ENCODE measurements at places on chromosomes 3 and 15.

DNA sequence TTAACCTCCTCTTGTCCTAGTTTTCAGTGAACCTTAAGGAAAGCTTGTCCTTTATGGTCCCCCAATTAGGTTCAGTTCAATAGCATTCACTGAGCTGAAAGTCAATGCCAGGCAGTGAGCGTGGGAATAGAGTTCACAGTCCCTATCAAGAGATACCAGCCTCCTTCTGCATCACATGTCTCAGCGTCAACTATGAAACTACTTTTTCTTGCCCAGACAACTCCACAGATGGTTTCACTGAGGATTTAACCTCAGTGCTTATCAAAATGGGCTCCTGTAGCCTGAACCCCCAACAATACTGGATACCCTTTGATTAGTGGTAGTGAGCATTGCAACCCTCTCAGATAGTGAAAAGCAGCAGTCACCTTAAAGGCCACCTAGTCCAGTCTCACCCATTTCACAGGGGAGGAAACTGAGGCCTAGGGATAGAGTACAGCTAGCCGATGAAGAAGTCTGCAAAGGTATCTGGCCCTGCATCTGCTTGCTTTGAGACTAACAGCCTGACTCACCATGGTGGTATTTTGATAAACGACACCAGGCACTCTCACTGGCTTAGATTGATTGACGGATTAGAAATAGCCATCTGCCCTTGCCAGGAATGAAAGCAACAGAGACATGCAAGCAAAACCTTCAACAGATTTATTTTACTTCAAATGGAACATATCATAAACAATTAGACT, 1.6 kb upstream of the UBA3 start:
- no peak for DNase-seq

DNA sequence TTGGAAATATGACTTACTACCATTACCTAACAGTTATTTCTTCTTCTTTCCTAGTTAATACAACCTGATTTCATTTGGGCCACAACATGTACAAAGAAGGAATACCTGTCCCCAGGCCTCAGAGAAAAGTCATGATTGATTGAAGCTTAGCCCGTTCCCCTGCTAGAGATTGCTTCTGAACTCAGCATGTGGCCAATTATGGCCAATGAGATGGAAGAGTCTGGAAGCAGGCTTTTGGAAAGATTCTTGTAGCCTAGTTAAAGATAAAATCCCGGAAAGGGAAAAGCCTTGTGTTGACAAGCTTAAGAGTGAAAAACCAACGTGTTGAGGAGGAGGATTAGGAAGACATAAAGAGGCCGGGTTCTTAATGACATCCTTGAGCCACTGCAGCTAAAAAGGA, 17.0 kb upstream of the TM6SF1 start:
- DNase-seq, result no peak

- DNase-seq, result no peak
Observed at GRCh38 chr15:67967871-67968431, 86.2 kb upstream of the PIAS1 start.

- DNase-seq, result no peak
Observed at GRCh38 chr3:56969851-56970250, 90.6 kb upstream of the SPATA12 start.

GRCh38 chr15:80382285-80382684, 21.9 kb upstream of the ARNT2 start:
- no peak for DNase-seq

DNA sequence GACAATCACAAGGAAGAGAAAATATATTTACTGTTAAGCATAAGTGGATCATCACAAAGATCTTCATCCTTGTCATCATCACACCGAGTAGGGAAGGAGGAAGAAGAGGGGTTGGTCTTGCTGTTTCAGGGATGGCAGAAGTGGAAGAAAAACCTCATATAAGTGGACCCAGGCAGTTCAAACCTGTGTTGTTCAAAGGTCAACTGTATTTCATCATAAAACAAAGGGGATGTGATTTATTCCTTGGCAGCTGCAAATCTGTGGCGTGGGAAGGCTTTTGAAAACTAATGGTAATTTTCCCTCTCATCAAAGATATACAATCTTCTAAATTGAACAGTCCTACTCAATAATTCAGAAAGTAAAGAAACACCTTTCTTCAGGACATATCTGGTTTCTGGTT, 129.9 kb upstream of the ABI3BP start:
- no peak for DNase-seq

DNA sequence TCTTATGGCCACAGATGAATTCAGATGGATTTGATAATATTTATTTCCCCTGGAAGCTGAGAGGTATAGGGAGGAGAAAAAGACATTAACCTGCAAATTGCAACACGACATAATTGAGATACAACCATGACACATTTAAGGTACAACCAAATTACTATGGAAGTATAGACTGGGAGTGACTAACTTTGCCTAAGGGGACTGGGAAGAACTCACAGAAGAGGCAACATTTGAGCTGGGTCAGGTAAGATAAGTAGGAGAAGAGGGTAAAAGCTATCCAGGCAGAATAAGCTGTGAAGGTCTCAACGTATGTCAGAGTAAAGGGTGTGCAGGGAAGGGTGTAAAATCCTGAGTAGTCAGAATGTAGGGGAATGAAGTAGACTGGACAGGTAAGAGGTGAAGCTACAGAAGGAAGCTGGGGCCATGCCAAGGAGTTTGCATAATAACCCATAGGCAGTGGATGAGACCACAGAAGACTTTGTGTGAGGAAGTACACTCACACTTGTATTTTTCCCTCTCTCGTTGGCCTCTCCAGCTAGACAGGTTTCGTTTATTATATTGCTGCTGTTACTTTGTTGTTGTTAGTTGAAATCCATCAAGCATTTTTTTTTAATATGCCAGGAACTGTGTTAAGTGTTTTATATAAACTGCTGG, 28.0 kb upstream of the PTX3 start:
- no peak for DNase-seq

DNA sequence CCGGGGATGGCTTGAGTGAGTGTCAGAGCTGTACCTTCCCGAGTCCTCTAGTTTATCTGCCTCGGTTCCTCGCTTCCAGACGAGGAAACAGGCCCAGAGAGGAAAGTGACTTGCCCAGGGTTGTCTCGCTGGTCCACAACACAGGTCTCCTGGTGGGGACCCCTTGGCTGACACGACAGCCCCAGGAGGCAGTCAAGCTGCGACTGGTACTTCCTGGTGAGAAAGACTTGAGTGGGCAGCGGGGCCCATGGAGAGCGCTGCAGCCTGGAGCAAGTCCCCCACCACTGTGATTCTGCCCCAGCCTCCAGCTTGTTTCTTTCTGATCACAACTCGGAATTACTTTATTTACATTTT, 600 bp upstream of the CHRNA5 start:
- no peak for DNase-seq

- DNase-seq, result no peak
Observed at GRCh38 chr3:58164906-58165821, 45.6 kb downstream of the DNASE1L3 start.

- no peak for DNase-seq
Observed at GRCh38 chr3:30501526-30501925, 104.9 kb upstream of the TGFBR2 start.

GRCh38 chr3:27712136-27713077, 9.7 kb downstream of the EOMES start:
- DNase-seq, result peak; percentile 85

DNA sequence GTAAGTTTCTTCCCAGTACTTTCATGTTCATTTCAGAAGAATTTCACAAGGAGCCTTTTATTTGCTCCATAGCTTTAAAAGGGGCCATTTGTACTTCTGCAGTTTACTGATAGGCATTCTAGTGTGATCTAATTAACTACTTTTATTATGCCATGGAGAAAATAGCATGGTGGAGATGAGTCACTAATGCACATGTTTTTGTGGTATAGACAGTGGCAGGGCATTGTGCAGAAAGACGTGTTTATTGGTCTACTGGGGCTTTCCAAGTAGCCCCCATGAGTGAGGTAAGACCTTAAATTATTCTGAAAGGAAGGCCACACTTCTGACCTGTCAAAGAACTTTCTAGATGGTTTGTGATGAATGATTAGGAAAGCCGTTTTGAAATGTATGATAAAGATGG, 810.0 kb upstream of the NR2F2 start:
- no peak for DNase-seq

GRCh38 chr3:3776607-3777006, 22.6 kb upstream of the LRRN1 start:
- no peak for DNase-seq

DNA sequence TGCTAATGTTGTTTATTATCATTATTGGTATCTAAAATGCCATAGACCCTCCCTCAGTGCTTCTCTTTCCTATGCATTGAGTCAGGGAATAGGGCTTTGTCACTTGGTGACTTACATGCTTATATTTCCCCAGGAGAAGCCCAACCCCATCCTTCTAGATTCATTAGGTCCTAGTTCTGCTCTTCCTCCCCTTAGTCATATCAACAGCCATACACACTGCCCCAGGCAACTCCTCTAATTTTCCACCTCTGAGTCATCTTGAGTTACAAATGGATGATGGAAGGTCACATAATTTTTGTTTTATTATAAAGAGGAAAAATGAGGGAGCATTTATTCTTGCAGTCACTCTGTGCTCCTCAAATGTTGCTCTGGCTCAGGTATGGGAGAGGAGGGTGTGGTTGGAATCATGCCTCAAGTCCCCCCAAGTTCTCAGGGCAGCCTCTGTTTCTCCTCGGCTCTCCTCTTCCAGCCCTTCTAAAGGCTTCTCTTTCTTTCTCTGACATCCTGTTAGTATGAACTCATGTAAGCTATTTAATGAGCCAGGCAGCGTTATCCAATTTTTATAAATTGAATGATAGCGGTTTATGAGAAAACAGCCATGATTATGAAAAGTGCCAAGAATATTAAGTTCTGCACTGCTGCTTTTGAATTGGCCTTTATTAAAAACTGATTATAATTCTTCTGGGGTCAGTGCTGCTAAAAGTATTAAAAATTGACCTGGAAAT, 45.6 kb upstream of the FSTL1 start:
- DNase-seq, result no peak

DNA sequence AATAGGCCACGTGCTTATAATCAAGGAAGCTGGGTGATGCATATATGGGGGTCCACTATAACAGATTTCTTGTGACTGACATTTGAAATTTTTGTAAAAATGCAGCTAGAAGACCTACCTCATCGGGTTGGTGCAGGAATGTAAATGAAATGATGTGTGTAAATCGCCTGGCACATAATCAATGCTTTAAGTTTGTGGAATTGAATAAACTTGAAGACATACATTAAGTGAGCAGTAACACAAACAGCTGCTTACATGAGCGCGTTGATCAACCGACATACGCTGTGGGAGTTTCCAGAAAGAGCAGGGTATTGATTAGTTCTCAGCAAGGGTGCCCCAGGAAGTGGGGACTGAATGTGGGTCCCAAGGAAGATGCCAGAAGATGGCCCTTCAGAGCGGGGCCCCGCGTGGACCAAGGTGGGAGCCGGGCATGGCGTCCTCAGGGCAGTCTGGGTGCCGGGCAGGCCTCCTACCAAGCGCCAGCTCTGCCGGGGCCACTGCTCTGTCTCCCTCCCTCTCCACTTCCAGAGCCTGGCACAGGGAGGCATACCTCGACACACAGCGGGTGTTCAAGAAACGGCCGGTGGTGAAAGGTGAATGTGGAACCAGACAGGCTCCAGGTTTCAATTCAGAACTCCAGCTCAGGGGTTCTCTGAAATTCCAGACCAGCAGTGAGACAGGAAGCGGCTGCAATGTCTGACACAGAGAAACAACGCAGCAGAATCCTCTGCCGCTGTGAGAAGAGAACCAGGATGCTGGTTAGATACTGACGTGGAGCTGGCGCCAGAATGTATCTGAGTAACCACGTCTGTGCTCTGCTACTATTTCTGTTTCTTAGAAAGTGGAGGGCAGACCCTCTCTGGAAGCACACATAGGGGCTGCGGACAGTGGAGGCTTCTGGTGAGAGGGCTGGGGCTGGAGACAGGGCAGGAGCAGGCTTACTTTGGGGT, 12.6 kb downstream of the BFSP2 start:
- DNase-seq, result no peak

GRCh38 chr3:60333710-60334109, 917.5 kb downstream of the FHIT start:
- no peak for DNase-seq

DNA sequence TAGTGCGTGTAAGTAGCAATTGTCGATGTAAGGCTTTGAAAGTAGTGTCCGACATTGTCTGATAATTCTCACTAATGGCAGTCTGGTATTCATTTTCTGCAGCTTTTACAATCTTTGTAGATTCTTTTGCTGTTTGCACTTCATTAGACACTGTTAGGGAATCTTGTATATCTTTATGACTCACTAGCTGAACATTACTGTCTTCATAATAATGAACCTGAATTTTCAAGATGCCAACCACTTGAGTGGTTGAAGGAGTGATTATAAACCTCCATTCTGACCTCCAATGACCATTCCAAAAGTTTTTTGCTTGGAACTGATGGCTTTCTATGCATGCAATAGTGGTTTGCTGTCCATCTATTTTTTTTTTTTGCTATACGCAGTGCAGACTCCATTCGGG, 76.4 kb upstream of the MFGE8 start:
- DNase-seq, result no peak

DNA sequence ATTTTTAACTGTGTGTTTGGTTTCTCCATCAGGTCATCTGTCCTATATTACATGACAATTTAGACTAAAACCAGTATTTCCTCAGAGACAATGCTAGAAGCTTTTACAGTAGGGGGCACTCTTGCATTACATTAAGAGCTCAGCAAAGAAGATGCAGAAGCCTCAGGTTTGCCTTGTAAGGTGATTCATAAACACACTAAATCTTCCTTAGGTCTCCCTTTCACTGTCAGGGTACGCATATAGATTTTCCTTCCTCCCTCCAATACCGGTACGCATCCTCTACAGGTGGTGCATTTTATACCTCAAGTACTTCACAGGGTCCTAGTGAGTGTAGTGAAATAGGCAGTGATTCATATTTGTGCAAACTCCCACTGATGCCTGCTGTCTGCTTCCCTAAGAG, 46.5 kb downstream of the CD86 start:
- no peak for DNase-seq

DNA sequence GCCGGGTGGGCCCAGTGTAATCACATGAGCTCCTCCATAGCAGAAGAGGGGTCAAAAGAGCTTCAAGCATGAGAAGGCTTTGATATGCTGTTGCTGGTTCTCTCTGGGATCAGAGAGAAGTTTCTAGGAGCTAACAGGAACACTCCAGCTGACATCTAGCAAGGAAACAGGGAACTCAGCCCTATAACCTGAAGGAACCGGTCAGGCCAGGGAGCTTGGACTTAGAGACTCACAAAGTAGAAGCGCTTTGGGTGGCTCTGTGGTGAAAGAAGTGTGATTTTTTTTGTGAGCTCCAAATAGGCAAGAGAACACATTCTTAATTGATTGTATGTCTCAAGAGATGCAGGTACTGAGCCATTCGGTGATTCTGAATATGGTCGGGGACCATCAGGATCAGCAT, 26.2 kb upstream of the EPHB1 start:
- DNase-seq, result no peak

DNA sequence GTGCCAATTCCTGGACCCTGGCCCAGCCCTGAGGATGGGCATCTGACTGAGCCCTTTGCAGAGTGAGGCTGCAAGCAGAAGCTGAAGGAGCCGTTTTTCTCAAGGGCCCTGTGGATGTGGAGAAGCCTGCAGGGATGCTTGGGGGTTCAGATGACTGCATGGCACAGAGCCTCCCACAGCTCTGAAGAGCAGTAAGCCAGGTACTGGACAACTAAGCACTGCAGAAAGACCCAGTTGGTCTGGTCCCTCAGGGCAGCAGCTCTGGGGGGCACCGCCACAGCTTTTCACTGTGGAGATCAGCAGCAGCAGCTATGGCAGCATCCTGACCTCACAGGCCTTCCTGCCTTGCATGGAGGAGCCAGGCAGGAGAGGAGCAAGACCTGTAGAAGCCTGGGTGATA, 67.6 kb downstream of the CRYGS start:
- DNase-seq, result no peak
